Vagina (tissue), 2 donors: ENCODE measurements at places on chromosomes 5 and 9. TPM values are rescaled to one million over a fixed set of nuclear protein-coding genes. Genes with fewer than 3 reads are reported as not detected.

- no peak for DNase-seq
Observed at GRCh38 chr9:137253717-137254623, 1.2 kb upstream of the NELFB start.

GRCh38 chr5:107112216-107112615 is 558.5 kb downstream of the EFNA5 start:
- DNase-seq: no peak

DNA sequence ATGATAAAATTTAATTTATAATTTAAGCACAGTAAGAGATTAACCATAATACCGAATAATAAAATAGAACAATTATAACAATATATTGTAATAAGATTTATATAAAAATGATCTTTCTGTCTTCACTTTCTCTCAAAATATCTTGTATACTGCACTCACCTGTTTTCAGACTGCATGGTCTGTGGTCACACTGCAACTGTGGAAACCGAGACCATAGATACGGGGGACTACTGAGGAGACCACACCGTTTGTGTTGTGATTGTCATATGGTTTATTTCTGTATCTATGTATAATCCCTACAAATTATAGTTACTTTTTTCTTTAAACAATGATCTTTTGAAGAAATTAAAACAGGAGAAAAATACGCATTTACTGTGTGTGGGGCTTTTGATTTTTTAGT is 78.8 kb upstream of the TNFAIP8 start:
- no peak for DNase-seq

DNA sequence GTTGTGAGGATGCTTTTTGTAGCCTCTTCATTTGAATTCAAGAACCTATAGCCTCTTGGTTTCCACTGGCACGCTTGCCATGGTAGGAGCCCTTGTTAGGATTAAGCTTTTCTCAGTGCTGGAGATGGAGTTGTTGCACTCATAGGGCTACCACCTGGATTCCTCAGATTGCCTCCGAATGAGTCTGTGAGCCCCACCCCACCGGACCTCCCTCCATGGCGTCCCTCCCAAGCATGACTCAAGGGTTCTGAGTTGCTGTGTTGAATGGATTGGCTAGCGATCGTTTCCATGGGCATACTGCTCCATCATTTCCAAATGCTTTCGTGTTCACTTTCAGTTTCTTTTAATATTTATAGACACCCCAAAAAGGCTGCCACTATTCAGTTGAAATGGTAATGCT is 69.9 kb downstream of the DAPK1 start:
- DNase-seq: no peak

DNA sequence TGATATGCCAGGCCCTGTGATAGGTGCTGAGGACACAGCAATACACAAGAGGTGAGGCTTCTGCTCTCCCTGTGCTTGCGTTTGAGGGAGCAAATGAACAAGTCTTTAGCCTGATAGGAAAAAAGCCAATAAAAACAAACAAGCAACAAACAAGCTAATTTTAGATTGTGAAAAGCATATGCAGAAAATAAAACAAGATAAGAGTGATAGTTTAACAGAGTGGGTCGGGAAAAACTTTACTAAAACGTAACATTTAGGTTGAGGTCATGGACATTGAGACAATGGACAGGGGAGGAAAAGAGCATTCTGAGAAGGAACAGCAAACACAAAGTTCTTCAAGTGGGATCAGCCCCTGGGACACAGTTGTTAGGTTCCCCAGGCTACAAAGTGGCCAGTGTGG is 4.3 kb downstream of the SMIM3 start:
- no peak for DNase-seq

GRCh38 chr9:116635908-116636307 is 51.2 kb upstream of the TRIM32 start:
- DNase-seq: no peak

DNA sequence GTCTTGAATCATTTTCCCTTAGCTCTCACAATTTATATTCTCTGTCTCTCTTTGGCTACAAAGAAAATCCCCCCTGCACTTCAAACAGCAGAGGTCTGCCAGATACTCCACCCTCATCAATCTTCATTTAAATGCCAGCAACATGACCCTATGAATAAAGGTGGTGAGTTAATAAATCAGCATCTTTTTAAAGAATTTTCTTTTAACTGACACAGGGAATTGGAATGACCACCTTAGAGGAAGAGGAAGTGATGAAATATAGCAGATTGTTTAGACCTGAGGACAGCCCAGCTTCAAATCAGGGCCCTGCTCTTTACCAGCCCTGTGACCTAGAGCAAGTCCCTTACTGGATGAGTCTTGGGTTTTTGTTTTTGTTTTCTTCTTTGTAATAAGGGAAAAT is 223.1 kb upstream of the PAPPA start:
- no peak for DNase-seq

- no peak for DNase-seq
Observed at GRCh38 chr5:68147659-68148058, 67.9 kb upstream of the PIK3R1 start.

DNA sequence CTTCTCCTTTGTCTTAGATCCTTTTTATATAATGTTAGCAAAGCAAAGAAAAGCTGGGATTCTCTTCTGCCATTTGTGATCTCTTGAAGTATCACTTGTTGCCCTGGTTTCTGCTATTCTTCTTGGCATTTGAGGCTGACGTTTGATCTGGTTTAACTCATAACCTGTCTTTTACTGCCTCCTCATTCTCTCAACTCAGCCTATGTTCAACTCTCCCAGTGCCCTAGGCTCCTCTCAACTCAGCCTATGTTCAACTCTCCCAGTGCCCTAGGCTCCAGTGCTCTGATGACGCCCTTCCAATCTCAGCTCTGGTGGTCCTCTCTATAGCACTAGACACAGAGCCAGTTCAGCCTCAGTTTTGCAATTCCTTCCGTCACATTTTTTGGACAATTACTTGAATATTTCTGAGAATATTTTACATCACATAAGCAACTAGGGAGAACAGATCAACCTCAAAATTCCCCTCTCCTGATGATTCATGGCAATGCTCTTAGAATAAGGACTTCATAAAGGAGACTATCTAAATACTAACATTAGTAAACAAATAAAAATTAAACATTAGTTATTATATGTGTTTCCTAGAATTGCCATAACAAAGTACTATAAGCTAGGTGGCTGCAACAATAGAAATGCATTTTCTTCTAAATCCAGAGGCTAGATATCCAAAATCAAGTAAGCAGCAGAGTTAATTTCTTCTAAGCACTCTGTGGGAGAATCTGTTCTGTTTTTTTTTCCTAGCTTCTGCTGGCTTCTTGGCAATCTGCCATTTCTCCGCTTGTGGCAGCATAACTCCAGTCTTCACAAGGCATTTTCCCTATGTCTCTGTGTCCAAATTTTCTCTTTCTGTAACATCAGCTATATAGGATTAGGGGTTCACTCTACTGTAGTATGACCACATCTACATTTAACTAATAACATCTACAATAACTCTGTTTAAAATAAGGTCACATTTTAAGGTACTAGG is 662.1 kb upstream of the FTMT start:
- DNase-seq: no peak

GRCh38 chr9:92655896-92656536 is 13.9 kb downstream of the IPPK start:
- no peak for DNase-seq

- no peak for DNase-seq
Observed at GRCh38 chr9:34562135-34562745, 27.3 kb downstream of the CNTFR start.

DNA sequence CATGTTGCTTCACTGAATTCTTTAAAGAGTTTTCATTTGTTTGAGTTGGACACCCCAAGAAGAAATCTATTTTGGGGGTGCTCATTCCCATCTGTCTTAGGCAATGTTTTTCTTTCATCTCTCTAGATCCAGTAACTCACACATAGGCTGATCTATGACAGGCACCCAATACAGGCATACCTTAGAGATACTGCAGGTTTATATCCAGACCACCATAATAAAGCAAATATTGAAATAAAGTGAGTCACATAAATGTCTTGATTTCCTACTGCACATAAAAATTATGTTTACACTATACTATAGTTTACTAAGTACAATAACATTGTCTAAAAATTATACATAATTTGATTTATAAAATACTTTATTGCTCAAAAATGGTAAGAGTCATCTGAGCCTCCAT is 364.5 kb downstream of the MTRR start:
- DNase-seq: no peak

DNA sequence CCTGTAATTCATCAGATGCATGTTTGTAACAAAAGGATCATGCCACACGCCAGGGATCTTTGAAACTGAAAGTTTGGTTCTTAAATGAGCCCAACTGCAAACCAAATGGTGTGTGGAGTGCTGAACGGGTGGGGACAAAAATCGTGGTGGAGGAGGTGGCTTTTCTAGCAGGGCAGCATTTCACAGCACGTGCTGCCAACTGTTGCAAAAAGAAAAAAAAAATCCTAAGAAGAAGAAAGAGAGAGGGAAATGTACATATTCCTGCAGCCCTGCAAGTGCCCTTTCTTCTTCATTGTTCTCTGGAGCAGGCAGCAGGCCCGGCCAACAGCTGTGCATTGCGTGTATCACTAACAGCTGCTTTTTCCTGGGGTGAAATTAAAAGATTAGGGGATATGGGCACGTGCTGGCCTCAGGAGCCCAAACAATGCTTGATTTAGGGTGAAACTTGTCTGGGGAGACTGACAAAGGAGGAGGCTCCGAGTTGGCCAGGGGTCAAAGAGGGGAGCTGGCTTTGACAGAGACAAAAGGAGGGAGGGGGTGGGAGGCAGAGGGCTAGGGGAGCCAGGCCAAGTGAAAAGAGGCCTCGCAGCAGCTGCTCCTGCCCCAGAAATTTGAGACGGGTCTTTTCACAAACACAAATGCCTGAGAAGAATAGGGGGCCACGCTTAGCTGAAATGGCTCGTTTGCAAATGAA is 73.0 kb downstream of the GADD45G start:
- DNase-seq: no peak

DNA sequence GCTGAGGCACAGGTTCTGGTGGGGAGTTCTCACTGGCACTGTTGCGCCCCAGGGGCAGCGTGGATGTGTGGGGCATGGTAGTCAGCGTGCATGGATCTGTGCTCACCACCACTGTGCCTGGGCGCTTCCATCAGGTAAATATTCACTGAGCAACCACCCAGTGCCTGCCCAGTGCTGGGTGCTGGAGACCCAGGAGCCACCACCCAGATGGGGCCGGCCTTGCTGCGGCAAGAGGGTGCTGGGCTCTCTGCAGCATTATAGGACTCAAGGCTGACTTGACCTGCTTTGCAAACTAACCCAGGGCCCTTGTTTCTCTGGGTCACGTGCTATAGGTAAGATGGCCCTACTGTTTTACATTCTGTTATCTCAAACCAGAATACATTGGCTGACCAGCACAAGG is 60.5 kb downstream of the DAP start:
- no peak for DNase-seq

GRCh38 chr9:8315211-8315610 is 515.6 kb upstream of the DMAC1 start:
- no peak for DNase-seq

GRCh38 chr9:118961857-118962256 is 407.4 kb downstream of the BRINP1 start:
- no peak for DNase-seq

DNA sequence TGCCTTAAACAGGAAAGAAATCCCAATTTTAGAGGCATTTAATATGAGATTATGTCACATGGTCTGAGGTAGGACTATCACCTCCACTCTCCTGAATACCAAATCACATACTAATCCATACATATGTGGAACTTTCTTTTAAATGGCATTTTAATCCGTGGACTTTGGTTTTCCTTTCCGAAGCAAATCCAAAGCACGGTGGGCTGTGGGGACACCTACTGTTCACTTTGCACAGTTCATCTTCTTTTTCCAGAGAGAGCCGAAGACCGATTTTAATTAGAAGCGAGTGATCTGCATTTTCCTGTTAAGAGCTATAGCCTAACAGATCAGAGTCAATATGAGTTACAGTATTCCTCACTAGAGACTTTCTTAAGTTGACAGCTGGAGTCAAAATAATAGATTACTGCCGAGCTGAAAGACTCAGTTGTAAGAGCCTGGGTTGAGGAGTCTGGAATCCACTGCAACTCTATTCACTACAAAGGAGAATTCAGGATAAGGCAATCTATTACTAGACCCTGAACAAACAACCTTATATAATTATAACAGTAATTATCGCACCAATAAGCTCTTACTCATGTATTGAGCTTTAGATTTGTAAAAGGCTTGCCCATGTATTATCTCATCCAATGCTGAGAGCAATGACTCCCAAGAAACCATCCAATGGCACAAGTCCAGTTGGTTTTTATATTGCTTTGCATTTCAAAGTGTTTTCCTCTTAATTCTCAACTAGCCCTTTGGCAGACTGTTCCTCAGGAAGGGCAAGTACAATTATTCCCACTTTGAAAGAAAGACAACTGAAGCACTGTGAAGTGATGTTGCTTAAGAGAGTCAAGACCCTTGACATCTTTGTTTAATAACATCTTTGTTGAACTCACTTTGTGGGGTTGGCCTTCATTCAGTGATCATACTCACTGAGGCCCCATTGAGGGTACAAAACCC is 144.7 kb downstream of the TRPM6 start:
- no peak for DNase-seq

- no peak for DNase-seq
Observed at GRCh38 chr9:4927043-4927471, 58.0 kb upstream of the JAK2 start.

DNA sequence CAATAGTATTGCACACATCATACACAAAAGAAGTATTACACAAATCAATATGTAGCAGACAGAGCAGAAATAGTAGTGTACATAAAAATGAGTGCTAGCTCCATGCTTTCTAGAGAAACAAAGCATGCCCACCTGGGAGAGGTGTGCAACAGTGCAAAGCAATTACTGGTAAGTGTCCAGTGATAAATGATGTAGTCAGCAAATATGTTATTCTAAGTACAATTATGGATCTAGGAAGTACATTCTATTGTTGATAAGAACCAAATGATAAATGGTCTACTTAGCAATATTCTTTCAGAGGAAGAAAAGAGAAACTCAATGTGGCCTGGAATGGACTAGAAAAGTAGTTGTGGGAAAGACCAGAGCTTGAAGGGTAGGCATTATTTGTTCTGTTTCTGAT is 188.6 kb downstream of the HINT1 start:
- no peak for DNase-seq

- DNase-seq: no peak
Observed at GRCh38 chr5:160702934-160703333, 149.1 kb downstream of the ATP10B start.

BHMT2 gene
- total RNA-seq: 4.2 TPM

EPB41L4B gene
- total RNA-seq: 4.7 TPM

TICAM2 gene
- total RNA-seq: 0.98 TPM

COL27A1 gene
- 17.2 TPM for total RNA-seq

PFN3 gene
- total RNA-seq: not detected

PCDHGA8 gene
- total RNA-seq: 6.4 TPM

ARHGEF39 gene
- total RNA-seq: 1.2 TPM
